GM23338 (cell line): ENCODE measurements at places on chromosomes 7 and 10.

DNA sequence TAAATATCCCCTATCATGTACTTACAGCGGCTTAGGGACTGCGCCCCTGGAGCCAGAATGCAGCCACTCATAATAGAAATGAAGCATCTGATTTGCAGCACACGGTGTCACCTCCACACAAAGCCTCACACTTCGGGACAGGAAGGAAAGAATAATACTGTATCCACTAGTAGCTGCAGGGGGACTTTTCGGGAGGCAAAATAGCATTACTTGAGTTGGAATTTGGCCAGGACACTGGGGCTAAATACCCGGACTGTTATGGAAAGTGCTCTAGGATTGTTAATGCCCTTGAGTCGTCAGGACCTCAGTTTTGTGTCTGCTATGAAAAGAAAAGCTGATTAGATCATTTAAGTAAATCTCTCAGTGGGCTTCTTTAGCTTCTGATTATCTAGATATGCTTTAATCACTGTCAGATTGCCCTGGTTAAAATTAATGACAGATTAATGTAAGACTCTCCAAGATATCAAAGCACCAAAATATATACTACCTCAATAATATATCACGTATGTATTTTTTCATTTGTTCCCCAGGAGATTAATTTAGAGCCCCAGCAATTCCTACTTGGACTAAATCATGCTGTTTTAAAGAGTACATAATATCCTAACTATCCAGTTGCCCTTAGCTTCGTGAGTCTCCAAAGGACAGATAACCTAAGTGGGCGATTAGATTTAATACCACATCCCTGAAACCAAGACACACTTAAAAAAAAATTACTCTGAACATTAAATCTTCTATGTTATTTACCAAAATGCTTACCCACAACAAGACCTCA, 173.0 kb upstream of the NEBL start:
- peak; percentile 43 for DNase-seq

GRCh38 chr7:28646376-28647075, 234.2 kb downstream of the CREB5 start:
- no peak for DNase-seq

DNA sequence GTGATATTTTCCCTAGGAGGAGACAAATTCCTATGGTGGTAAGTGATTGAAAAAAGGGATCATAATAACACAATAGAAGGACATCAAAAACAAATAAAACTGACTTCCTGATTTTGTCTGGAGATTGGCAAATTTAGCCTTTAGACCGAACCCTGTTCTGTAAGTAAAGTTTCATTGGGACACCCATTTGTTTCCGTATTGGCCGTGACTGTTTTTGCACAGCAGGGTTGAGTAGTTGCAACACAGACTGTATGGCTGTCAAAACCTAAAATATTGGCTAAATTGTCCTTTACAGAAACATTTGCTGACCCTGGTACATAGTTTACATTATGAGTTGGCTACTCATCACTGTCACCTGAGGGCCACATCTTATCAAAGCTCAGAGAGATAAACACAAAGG, 168.6 kb downstream of the PRKCQ start:
- DNase-seq, result no peak

GRCh38 chr10:131519723-131520605, 208.4 kb upstream of the TCERG1L start:
- DNase-seq, result no peak

DNA sequence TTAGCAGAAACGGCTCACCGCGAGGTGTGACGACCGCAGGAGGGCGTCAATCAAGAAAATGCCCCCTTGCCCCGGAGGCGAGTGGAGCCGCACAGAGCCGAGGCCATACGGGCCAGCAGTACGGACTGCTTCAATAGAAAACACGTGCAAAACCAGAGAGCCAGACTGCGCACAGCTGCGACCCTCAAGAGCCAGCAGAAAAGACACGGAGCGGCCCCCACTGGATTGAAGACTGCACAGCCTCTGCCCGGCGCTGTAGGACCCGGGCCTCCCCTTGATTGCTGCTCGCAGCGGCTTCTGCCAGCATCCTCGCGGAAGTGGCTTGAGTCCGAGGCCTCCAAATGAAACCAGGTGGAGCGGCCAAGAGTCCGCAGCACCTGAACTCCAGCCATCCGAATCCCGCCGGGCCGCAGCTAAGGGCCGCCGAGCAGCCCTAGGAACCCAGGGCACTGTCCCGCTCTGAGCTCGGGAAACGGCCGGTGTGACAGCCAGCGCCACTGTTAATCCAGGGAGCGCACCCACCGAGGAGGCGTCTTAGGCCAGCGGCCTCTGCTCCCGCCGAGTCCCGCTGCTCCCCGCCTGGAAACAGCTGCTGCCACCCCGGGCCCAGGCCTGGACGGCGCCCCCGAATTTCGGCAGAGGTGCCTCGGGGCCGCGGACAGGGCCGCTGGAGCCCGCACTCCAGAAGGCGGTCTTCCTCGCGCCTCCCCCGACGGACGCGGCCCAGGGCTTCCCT, 660 bp upstream of the HHEX start:
- peak; percentile 70 for DNase-seq

GRCh38 chr10:7412928-7413282, 2.1 kb upstream of the SFMBT2 start:
- DNase-seq, result peak; percentile 60

- no peak for DNase-seq
Observed at GRCh38 chr7:18754766-18755165, 259.2 kb downstream of the HDAC9 start.

GRCh38 chr7:66043681-66044497, 31.7 kb upstream of the ASL start:
- peak; percentile 83 for DNase-seq

DNA sequence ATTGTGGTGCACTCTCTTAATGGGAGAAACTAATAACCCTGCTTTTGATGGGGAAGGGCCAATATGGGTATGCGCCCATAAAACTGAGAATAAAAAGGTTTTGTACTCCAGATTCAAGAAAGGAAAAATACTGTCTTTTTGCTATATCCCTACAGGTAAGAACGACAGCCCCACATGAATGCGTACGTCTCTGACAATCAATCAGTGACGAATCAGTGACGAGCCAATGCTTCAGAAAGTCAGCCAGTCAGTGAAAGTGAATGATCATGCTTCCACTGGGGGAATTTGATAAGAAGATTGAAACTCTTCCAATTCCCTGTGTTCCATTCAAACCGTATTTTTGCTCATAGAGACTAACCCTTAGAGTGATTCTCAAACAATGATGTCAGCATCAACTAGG, 26.3 kb downstream of the ARL5B start:
- DNase-seq, result no peak

- DNase-seq, result no peak
Observed at GRCh38 chr7:68971634-68972340, 626.5 kb upstream of the AUTS2 start.

GRCh38 chr7:131203291-131203976, 124.2 kb upstream of the MKLN1 start:
- DNase-seq, result no peak

DNA sequence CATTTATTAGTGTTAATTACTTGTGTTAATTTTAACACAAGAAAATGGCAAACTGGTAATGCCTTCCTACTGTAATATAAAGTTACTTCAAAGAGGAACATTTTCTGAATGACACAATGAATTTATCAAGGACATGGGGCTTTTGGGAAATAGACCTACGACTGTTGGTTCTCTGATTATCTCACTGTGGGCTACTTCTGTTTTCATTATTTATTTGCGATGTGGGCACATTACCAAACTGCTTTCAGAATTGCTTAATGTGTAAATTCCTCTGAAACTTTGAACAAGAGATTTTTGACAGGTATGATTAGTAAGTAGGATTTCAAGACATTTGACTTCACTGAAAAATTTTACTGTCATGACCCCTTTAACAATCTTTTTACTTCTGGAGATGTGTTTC, 535.6 kb downstream of the CNTNAP2 start:
- DNase-seq, result no peak

GRCh38 chr10:88608052-88608732, 21.6 kb downstream of the LIPJ start:
- DNase-seq, result no peak

- DNase-seq, result no peak
Observed at GRCh38 chr10:31317652-31318381, 1.2 kb upstream of the ZEB1 start.
